ENCODE measurements at places on chromosomes 11 and 22.

DNA sequence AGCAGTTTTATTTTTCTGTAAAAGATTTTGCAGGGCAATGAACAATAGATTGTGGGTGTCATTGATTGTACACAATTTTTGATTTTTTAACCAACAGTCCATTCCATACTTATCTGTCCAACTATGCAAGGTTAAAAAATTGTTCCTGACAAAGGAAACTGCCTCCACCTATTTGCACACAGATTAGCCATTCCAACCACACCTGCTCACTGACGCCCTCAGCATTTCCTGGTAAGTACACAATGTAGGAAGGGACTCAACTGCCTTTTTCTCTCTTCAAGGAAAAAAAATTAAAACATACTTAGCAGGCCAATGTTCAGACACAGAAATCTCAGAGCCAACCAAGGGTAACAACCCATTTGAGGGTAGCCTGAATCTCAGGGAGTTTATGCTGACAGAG, 4.3 kb upstream of the FUT4 start:
- no peak for DNase-seq

- peak; percentile 3 for DNase-seq
Observed at GRCh38 chr22:19755722-19756287, 4.8 kb upstream of the TBX1 start.

DNA sequence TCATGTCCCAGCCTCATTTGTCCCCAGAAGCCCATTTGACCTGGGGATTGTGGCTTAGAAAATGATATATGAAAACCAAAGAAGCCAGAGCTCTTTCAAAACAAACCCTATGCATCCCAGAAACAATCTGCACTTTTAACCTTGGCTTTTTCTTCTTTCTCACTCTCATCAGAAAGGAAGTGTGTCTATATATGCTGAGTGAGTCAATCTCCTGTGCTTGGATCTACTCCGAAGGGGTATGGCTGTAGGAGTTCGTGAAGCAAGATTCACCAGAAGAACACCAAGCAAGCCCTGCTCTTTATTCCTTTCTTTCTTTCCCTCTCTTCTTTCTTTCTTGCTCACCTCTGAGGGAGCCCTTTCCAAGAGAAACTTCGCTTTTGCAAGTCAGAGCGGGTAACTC, 636 bp downstream of the PAMR1 start:
- no peak for DNase-seq

DNA sequence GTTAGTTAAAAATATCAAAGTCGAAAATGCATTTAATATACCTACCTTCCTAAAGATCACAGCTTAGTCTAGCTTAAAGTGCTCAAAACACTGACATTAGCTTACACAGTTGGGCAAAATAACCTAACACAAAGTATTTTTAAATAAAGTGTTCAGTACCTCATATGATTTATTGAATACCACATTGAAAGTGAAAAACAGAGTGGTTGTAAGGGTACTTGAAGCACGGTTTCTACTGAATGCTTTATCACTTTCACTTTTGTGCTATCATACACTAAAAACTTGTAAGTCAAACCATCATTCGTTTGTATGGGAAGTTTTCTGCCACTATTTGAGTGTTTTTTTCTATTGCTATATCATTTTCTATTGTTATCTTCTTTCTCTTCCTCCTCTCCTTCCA, 36.6 kb downstream of the ZBTB44 start:
- no peak for DNase-seq

DNA sequence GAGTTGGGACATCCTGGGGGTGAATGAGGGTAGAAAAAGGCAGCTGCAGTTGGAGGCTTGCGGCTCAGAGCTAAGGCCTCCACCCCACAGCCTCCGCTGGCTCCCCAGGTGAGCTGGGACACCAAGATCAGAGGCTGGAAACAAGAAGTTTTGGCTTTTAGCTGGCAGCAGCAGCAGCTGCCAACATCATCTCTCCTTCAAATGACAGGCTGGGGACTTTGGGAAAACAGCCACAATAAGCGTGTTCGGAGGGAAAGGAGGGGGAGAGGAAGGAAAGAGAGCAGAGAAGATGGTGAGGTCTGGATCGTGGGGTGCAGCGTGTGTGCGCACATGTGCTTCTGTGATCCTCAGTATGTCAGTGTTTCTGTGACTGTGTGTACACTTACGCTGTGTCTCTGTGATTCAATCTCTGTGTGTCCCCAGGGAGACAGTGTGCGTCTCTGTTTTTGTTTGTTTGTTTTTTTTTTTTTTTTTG, 62.0 kb upstream of the RASD2 start:
- DNase-seq: no peak
